ENCODE measurements at places on chromosomes 11 and 22. TPM values are rescaled to one million over a fixed set of nuclear protein-coding genes. Genes with fewer than 3 reads are reported as not detected.

Gene C11orf98
- total RNA-seq, result 39.3 TPM

DNA sequence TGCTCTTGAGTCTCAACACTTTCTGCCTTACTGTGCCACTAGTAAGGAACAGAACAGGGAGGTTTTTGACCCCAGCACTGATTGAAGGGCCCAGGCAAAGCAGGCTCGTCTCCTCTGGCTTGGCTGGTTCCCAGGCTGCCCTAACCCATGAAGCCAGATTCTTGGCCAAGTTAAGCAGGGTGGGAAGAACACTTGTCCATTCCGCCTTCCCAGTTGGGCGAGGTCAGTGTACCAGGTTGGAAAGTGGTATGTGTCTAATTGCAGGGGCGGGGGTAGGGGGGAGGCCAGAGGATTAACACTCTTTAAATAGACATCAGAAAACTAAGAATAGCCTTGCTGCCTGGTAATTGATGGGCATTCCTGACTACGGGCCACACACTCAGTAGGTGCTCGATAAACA is 14.4 kb downstream of the TIMP3 start:
- peak; percentile 43 for DNase-seq
- H3K4me1 ChIP-seq, result peaks cover 79% of the 10 kb centered on the region
- no peak overlapping the region for H3K4me3 ChIP-seq
- H3K36me3 ChIP-seq, result peaks cover 3% of the 10 kb centered on the region
- no peaks in the 10 kb centered on the region for H3K27me3 ChIP-seq

Gene TTC36
- not detected for total RNA-seq

GRCh38 chr11:2736577-2737225 is 36.9 kb upstream of the KCNQ1OT1 start:
- H3K36me3 ChIP-seq, result no peaks in the 10 kb centered on the region
- H3K4me3 ChIP-seq, result no peak overlapping the region
- DNase-seq, result no peak
- H3K27ac ChIP-seq, result no peak overlapping the region

GRCh38 chr22:49730656-49731055 is 97.0 kb downstream of the BRD1 start:
- H3K27ac ChIP-seq, result no peak overlapping the region
- peaks cover 48% of the 10 kb centered on the region for H3K27me3 ChIP-seq
- no peaks in the 10 kb centered on the region for H3K4me1 ChIP-seq
- no peaks in the 10 kb centered on the region for H3K36me3 ChIP-seq
- no peak overlapping the region for H3K4me3 ChIP-seq
- DNase-seq, result no peak

All from heart left ventricle (tissue), 16 donors.